Aorta (tissue), 5 donors: ENCODE measurements at places on chromosomes 2 and 18. TPM values are rescaled to one million over a fixed set of nuclear protein-coding genes. Genes with fewer than 3 reads are reported as not detected.
A peak's percentile ranks its signal among the peaks of the same experiment; 100 is the strongest.

GRCh38 chr2:170842785-170843184 lies 26.1 kb downstream of the GAD1 start:
- no peak overlapping the region for H3K27ac ChIP-seq
- H3K36me3 ChIP-seq, result peaks cover 4% of the 10 kb centered on the region
- no peaks in the 10 kb centered on the region for H3K27me3 ChIP-seq
- H3K4me3 ChIP-seq, result no peak overlapping the region

- H3K4me3 ChIP-seq, result no peak overlapping the region
- H3K4me1 ChIP-seq, result no peaks in the 10 kb centered on the region
- DNase-seq, result no peak
- H3K27ac ChIP-seq, result no peak overlapping the region
Measured at GRCh38 chr18:63253428-63254372, 65.9 kb downstream of the BCL2 start.

GRCh38 chr2:241734208-241734466 lies 293 bp upstream of the D2HGDH start:
- no peak overlapping the region for H3K4me3 ChIP-seq
- no peak for DNase-seq
- no peaks in the 10 kb centered on the region for H3K36me3 ChIP-seq
- peak overlapping the region; percentile 50 for H3K27ac ChIP-seq
- no peaks in the 10 kb centered on the region for H3K4me1 ChIP-seq

GRCh38 chr2:200471928-200472645 lies 37.8 kb downstream of the KCTD18 start:
- H3K36me3 ChIP-seq, result peaks cover 16% of the 10 kb centered on the region
- no peaks in the 10 kb centered on the region for H3K27me3 ChIP-seq
- no peak overlapping the region for H3K4me3 ChIP-seq
- DNase-seq, result no peak

DNA sequence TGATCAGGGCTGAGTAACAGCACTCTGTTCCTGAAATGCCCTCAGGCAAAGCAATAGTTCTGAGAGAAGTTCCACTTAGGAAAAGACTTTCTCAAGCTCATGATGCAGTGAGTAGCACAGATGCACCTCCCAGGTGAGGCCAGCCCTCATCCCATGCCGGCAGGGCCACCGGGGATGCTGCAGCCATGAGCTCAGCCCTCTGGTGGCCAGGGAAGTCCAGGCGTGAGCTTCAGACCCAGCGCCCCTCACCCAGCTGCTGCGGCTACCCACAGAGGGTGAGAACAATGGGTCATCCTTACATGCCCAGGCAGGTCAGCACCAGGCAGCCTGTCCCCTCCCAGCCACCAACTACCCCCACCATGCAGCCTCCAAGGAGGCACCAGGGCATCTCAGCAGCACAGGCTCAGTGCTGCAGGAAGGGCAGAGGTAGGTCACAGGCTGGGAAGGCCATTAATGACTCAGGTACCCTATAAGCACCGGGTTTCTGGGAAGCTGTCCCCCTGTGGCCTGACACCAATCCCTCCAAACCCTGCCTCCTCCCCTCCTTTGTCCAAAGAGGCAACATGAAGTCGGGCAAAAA lies 50.6 kb downstream of the TTC32 start:
- no peak overlapping the region for H3K4me3 ChIP-seq
- no peak overlapping the region for H3K27ac ChIP-seq
- no peaks in the 10 kb centered on the region for H3K36me3 ChIP-seq
- no peaks in the 10 kb centered on the region for H3K4me1 ChIP-seq
- no peaks in the 10 kb centered on the region for H3K27me3 ChIP-seq

DNA sequence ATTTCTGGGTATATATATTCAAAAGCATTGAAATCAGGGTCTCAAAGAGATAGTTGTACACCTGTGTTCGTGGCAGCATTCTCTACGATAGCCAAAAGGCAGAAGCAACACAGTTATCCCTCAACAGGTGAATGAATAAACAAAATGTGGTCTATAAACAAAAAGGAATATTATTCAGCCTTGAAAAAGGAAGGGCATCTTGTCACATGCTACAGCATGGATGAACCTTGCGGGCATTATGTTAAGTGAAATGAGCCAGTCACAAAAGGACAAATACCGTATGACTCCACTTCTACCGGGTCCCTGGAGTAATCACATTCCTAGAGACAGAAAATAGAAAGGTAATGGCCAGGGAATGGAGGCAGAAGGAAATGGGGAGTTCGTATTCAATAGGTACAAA lies 228.8 kb downstream of the SH3BP4 start:
- H3K4me1 ChIP-seq, result no peaks in the 10 kb centered on the region
- H3K27ac ChIP-seq, result no peak overlapping the region
- no peak for DNase-seq
- no peaks in the 10 kb centered on the region for H3K36me3 ChIP-seq
- no peaks in the 10 kb centered on the region for H3K27me3 ChIP-seq

- no peak overlapping the region for H3K27ac ChIP-seq
- no peak overlapping the region for H3K4me3 ChIP-seq
- peak; percentile 93 for DNase-seq
Measured at GRCh38 chr2:217713395-217714286, 289.2 kb downstream of the TNS1 start.

- no peak overlapping the region for H3K27ac ChIP-seq
- no peaks in the 10 kb centered on the region for H3K36me3 ChIP-seq
- H3K4me1 ChIP-seq, result no peaks in the 10 kb centered on the region
- no peak overlapping the region for H3K4me3 ChIP-seq
- H3K27me3 ChIP-seq, result no peaks in the 10 kb centered on the region
- DNase-seq, result no peak
Measured at GRCh38 chr2:67186326-67186725, 210.8 kb upstream of the ETAA1 start.

DNA sequence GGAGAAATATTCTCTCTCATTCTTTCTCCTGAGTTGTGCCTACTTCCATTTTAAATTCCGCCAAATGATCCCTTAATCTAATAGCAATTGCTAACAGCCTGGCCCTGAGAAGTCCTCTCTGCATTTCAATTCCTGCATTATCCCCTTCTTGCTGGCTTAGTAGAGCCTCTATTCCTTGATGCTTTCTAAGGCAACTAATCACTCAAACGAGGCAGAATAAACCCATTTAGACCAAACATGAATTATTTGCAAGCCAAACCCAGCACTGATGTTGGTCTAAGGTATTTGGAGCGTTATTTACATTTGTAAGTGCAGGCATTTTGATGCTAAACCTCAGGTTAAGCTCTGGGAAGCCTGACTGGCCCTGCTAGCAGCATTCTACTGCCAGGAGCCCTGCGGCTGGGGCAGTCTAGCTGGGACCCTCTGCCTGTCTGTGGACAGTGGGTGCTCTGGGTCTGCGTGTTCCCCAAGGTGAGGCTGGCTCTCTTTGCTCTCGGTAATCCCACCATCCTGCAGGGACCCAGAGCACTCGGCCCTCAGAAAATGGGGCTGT lies 173.1 kb upstream of the HS6ST1 start:
- no peak for DNase-seq
- no peaks in the 10 kb centered on the region for H3K4me1 ChIP-seq
- H3K27ac ChIP-seq, result no peak overlapping the region
- no peaks in the 10 kb centered on the region for H3K36me3 ChIP-seq

DNA sequence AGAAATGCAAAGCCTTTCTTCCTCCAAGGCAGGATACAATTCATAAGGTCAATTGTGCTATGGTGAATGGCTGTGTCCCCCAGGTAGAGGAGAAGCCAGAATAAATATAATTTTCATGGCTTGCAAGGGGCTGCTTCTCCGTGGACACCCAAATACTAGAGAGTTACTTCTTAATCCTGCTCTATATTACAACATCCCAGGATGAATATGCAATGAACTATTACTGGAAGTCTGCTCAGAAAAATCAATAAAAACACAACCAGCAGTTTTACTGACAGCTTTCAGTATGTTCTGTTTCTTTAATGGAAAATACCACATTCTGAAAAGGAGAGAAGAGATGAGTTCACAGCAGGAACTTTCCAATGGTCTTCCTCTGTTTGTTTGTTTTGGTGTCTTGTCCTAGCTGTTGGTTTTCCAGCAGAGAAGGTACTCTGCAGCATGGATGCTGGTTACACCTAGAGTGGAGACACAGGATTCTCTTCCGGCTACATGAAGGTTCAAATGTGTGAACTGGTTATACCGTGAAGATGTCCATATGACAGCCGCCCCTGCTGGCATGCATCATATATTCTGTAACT lies 213.0 kb downstream of the PID1 start:
- H3K27ac ChIP-seq, result no peak overlapping the region
- DNase-seq, result no peak
- no peaks in the 10 kb centered on the region for H3K4me1 ChIP-seq
- no peaks in the 10 kb centered on the region for H3K36me3 ChIP-seq
- no peak overlapping the region for H3K4me3 ChIP-seq

- no peaks in the 10 kb centered on the region for H3K36me3 ChIP-seq
- no peak for DNase-seq
- H3K27ac ChIP-seq, result no peak overlapping the region
- no peaks in the 10 kb centered on the region for H3K4me1 ChIP-seq
Measured at GRCh38 chr2:134392442-134393074, 138.7 kb downstream of the MGAT5 start.

DNA sequence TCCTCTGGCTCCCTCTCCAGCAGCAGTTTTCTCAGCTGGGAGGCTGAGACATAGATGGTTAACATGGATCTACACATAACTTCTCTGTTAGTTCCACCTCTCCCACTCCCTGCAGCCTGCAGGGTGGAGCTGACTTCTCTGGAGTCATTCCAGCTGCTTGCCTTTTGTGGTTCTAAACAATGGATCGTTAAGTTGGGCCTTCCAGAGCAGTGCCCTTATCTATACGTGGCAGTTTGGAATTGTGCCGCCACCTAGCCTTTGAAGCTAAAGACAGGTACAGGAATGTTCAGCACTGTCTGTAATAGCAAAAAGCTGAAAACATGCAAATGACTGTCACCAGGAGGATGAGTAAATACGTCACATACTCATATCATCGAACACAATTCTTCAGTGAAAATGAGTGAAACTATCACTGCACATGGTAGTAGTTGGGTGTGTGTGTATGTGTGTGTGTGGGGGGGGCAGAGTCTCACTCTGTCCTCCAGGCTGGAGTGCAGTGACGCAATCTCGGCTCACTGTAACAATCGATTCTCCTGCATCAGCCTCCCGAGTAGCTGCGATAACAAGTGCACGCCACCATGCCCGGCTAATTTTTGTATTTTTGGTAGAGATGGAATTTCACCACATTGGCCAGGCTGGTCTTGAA lies 50.3 kb downstream of the SH2D6 start:
- H3K4me1 ChIP-seq, result no peaks in the 10 kb centered on the region
- no peaks in the 10 kb centered on the region for H3K27me3 ChIP-seq
- H3K4me3 ChIP-seq, result no peak overlapping the region
- H3K36me3 ChIP-seq, result no peaks in the 10 kb centered on the region

DNA sequence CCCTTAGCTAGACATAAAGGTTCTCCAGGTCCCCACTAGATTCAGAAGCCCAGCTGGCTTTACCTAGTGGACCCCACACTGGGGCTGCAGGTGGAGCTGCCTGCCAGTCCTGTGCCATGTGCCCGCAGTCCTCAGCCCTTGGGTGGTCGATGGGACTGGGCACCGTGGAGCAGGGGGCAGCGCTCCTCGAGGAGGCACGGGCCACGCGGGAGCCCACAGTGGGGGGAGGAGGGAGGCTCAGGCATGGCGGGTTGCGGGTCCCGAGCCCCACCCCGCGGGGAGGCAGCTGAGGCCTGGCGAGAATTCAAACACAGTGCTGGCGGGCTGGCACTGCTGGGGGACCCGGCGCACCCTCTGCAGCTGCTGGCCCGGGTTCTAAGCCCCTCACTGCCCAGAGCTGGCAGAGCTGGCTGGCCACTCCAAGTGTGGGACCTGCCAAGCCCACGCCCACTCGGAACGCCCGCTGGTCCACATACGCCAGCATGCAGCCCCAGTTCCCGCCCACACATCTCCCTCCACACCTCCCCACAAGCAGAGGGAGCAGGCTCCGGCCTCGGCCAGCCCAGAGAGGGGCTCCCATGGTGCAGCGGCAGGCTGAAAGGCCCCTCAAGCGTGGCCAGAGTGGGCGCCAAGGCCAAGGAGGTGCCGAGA lies 119.7 kb upstream of the NRXN1 start:
- no peaks in the 10 kb centered on the region for H3K36me3 ChIP-seq
- H3K4me1 ChIP-seq, result no peaks in the 10 kb centered on the region
- H3K4me3 ChIP-seq, result no peak overlapping the region
- H3K27ac ChIP-seq, result no peak overlapping the region
- peak; percentile 72 for DNase-seq

GRCh38 chr2:118321432-118322105 lies 233.3 kb downstream of the INSIG2 start:
- no peak overlapping the region for H3K4me3 ChIP-seq
- no peaks in the 10 kb centered on the region for H3K27me3 ChIP-seq
- H3K4me1 ChIP-seq, result no peaks in the 10 kb centered on the region
- DNase-seq, result no peak
- no peak overlapping the region for H3K27ac ChIP-seq
- H3K36me3 ChIP-seq, result no peaks in the 10 kb centered on the region

Gene PJVK
- total RNA-seq, result 2.2 TPM
